ENCODE measurements at places on chromosomes 11 and 22.

GRCh38 chr11:126483621-126484195 is 128.2 kb downstream of the ST3GAL4 start:
- no peak for DNase-seq

- no peak for DNase-seq
Measured at GRCh38 chr11:11987503-11988022, 20.9 kb downstream of the DKK3 start.

- no peak for DNase-seq
Measured at GRCh38 chr11:120904116-120904515, 119.8 kb upstream of the TBCEL start.

DNA sequence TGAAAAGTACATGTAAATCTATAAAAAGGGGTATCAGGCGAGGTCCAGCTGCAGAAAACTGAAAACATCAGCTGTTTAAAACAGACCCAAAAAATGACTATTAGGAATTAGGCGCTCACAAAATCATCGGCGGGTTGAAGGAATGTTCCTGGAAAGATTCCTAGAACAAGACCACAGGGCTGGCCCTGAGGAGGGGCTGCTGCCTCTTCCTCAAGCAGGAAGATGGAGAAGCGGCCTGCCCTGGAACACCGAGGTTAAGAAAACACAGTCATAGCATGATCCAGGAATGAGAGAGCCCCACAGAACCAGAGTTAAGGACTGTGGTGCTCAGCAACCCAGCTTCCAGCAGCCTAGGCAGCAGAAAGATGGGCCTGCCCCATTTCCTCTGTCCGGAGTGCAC is 78.4 kb downstream of the C11orf91 start:
- no peak for DNase-seq

DNA sequence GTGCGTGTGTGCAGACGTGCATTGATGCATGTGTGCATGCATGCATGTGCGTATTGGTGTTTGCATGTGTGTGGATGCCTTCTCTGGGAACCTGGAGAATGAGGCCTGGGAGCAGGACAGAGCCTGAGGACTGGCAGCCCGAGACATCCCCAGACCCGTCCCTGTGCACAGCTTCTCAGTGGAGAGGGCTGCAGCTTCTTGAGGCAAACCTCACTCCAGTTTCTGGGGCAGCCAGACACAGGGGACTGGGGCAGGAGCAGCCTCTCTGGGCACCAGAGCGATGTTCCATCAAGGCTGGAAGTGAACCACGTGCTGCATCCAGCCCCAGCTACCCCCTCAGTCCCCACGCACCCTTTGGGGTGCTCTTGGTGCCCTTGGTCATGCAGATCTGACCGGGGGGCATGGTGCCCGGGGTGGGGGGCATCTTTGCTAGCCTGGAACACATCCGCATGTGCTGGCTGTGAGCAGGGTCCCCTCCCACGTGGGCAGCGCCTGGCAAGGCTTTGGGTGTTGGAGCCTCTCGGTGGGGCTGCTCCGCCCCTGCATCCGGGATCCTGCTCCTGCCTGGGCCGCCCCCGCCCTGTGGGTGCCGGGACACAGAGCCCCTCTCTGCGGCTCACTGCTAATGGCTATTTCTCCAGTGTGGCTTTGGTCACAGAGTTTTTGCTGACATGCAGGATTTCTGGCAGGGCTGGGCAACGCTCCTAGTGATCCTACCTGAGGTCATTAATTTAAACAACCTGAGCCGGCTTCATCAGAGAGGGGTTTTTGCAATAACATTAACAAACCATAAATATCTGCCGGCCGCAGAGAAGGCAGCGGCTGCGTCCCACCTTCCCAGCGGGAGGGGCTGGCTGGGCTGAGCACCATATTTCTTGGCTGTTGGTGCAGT is 434.7 kb downstream of the TBC1D22A start:
- DNase-seq = no peak

- DNase-seq = no peak
Measured at GRCh38 chr22:38314051-38314932, 2.9 kb downstream of the CSNK1E start.

- DNase-seq = no peak
Measured at GRCh38 chr11:35624781-35625180, 6.5 kb downstream of the FJX1 start.

GRCh38 chr11:72058416-72059034 is 21.8 kb downstream of the NUMA1 start:
- no peak for DNase-seq

DNA sequence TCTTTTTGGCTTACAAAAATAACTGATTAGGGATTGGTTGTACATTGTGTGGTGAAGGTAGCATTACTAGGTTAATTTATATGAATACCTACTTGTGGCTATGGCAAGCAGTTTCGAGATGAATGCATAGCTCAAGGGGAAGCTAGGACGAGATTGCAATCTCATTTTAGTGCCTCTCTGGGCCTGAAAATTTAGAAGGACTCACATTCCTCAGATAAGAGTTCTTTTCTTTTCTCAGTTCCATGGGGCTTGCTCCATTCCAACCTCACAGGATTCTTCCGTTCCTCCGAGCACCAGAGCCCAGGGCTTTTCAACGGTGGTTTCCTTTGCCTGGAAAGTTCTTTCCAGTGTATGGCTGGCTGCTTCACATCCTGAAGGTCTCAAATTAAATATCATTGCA is 82.1 kb downstream of the CECR2 start:
- no peak for DNase-seq
